Renal cortex interstitium (tissue), 15 donors: ENCODE measurements at places on chromosomes 6 and 20. TPM values are rescaled to one million over a fixed set of nuclear protein-coding genes. Genes with fewer than 3 reads are reported as not detected.

LPA gene
- polyA plus RNA-seq: 0.21 TPM

BFSP1 gene
- polyA plus RNA-seq: 3.3 TPM

CALHM5 gene
- polyA plus RNA-seq: 2.4 TPM

COL12A1 gene
- 107 TPM for polyA plus RNA-seq

DNA sequence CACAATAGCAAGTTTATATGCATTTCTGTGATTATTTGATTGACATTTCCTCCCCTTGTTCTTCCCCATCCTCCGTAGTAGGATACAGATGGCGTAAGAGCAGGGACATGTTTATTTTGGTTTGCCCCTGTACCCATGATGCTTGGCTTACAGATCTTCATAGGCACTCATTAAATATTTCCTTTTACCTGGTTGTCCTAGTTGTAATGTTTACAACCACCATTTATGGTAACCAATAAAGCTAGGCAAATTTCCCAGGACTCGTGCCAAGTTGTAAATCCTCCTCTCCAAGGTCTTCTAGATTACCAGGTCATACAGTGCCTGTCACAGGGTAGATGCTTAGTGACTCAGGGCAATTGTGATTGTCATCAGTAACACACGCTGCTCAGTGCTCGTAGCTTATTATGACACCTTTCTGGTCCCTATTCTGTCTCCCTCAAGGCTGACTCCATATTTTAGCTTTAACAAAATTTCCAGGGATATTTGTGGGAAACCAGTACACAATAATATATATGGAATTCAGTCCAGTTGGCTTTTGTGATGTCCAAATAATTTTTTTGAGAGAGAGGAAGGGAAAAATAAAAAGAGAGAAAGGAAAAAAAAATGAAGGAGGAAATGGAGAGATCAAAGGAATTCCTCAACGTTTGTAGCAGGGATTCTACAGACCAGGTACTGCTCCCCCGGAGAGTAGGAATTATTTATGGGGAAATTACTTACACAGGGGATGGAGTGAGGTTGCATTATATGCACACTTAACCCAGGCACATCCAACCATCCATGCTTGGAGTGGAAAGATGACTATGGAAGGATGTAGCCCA is 24.6 kb downstream of the CYP24A1 start:
- no peak for DNase-seq

DNA sequence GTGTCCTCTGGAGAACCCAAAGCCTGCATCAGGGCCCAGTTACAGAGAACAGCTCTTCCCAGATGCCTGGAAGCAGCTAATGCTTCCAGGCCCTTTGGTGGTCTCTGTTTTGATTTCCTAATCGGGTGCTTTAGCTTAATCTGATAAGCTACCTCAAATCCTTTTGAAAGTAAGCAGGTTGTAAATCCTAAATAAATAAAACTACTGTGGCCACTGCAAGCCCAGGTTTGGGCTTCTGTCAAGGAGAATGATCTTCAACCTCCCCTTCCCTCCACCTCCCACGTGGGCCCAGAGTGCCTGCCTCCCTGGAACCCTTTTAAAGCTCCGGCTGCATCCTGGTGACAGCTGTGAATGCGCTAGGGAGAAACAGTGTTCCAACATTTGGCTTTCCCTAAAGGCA is 25.2 kb upstream of the FYN start:
- no peak for DNase-seq

DNA sequence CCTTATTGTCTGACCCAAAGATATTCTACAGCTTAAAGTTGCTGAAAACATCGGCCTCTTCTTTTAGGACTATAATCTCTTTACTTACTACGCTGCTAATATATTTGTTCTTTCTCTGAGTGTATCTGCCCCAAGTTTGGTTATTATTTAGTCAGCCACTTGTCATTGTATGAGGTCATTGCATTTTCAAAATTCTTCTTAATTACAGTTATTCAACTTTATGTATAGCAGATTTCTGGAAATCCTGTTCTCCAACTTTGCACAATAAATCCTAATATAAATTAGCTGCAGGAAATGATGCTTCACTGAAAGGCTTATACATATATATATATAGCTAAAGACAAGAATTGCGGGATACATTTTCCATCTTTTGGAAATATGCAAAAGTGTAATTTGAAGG is 88.5 kb upstream of the HIVEP1 start:
- DNase-seq: no peak

- no peak for DNase-seq
Observed at GRCh38 chr6:94099072-94099471, 679.7 kb upstream of the EPHA7 start.
